ENCODE measurements at places on chromosomes 6 and 20.

DNA sequence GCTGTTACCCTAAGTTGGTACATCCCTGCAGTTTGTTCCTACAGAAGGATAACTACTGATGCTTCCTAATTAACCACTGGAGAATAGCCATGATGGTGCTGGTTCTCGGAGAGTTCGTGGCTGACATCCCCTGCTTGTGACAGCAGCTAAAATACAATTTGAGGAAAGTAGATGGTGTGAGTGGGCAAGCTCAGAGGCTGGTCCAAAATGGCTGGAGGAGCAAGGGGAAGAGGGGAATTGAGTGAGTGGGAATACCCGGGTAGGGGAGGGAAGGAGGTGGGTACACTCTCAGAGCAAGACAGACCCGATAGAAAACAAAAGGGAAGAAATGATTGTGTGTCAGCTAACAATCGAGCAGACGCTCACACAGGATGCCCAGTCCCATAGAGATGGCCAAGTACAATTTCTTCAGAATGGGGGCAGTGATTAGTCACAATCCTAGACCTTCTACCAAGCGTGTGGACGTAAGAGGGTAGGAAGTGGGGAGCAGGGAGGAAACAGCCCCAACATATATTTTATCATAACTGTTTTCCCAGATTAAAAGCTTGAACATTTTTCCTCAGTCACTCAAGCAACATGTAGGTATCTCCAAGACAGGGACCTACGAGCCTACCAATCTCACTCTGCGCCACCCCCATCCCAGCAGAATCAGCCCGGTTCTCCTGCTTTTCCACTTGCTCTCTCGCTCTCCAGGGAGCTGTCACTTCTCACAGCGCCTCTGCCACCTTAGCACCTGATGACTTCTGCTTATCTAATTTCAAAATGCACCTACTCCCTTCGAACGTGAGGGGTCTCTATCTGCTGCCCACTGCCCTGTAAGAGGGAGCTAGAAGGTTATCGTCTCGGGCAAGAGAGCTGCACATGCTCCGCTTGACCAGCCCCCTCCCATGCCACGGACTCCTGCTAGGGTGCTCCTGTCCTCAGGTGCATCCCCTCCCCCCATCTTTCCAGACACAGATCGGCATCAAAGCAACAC lies 26.2 kb downstream of the RIPOR2 start:
- DNase-seq: no peak

GRCh38 chr6:24536466-24536865 lies 41.7 kb downstream of the ALDH5A1 start:
- no peak for DNase-seq

DNA sequence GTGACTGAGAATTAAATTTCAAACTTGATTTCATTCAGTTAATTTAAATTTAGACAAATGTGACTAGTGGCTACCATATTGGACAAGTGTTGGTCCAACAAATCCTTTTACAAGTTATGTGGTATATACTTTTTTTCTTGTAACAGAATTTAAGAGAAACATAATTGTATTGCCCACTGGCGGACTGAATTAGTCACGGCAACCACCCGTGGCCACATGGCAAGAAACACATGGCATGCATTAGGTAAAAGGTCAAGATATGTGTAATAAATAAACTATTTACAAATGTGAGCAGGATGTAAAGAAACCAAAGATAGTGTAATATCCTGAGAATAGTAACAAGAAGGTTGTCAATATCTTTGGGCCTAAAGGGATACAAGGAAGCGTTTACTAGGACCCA lies 91.2 kb downstream of the LCA5 start:
- DNase-seq: no peak

DNA sequence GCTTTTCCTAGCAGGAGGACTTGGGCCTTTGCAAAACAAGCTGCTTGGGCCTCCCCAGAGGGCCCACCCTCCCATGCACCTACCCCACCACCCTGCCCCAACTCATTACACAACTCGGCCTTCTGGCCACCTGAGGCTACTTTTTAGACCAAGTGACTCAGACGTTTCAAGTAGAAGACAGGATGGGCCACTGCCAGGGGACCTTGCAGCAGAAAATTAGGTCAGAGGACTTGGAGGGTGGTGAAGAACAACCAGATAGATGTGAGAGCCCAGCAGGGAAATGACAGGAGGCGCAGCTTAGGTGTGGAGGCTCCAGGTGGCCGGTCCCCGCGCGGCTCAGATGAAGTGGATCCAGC lies 1.4 kb downstream of the PPP1R3D start:
- DNase-seq: no peak

GRCh38 chr6:13653296-13653695 lies 38.2 kb downstream of the NOL7 start:
- no peak for DNase-seq

- DNase-seq: no peak
Observed at GRCh38 chr6:23175391-23175790, 606.0 kb downstream of the HDGFL1 start.

DNA sequence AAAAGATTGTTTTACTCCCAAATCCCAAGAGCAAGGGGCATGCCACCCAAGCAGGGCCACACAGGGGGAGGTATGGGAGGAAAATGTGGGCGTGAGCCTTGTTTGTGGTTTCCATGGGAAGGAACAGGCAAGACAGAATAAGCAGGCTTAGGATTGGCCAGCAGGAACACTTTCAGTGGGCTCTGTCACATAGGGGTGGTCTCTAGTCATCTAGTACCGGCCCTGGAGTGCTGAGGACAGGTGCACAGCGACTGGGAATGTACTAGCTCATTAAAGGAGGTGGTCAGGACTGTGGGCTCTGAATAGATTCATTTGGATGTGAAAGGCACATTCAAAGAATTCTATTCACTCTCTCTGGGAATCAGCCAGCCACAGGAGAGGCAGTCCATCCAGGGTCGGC lies 175.6 kb downstream of the TBC1D7 start:
- no peak for DNase-seq

All from D341Med (cell line).